HTR-8/SVneo (cell line): ENCODE measurements at places on chromosomes 13 and 19.

GRCh38 chr19:47891923-47892666 lies 6.0 kb upstream of the SULT2A1 start:
- no peak for DNase-seq

- no peak for DNase-seq
Measured at GRCh38 chr19:39696387-39696786, 7.9 kb upstream of the LGALS14 start.

- no peak for DNase-seq
Measured at GRCh38 chr19:53903055-53903680, 5.9 kb upstream of the CACNG7 start.

DNA sequence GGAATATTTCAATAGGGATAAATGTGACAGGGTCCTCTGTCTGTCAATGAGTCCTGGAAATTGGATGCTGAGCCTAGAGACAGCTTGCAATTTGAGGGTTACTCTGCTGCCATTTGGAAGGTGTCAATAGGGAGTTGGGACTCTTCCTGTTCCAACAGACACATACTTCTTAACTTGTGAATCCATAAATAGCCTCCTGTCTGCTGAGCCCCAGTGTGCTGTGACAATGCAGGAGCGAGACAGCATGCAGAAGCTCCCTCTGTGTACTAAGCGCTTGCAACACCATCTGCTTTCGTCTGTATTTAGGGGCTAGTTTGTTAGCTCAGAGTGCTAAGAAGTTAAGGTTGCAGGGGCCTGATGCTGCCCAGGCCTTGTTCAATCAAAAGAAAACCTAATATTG lies 58.5 kb upstream of the GPR12 start:
- DNase-seq: no peak

- no peak for DNase-seq
Measured at GRCh38 chr19:43595605-43595998, 332 bp downstream of the IRGQ start.

DNA sequence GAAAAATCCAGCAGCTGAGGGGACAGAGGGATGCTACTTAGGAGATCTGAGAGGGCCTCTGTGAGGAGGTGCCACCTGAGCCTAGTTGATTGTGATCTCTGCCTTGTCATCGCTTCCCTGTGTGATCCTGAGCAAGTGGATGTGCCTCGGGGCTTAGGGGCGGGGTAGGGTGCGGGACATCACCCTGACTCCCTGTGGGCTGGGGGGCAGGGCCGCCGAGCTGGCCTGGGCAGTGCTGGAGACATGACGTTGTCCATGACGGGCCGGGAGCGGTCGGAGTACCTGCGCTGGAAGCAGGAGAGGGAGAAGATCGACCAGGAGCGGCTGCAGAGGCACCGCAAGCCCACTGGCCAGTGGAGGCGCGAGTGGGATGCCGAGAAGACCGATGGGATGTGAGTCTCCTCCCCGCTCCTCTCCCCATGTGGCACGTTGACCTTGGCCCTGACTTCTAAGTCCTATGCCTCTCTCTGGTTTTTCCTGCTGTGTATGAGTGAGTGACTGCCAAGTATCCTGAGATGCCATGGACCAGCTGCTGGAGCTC lies 8.2 kb upstream of the INAFM1 start:
- DNase-seq: no peak
